CD4-positive, alpha-beta T cell treated with Interleukin-12 subunit alpha and Interleukin-12 subunit beta, for 1 hour (primary cell): ENCODE measurements at places on chromosomes 5 and 9.

DNA sequence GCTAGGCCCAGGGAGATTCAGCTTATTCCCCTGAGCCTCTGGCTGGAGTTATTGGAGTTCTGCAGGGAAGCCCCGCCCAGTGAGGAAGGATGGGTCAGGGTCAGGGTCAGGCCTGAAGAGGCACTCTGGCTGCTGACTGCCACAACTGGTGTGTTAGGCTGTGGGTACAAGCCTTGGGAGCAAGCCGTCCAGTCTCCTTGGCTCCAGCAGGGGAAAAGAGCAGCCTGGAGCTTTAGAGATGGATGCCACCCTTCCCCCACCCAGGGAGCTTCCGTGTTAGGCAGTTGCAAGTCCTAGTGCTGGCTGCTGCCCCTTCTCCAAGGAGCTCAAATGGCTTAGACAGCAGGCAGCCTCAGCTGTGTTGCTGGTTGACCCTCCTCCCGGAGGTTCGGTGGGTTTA lies 34.4 kb upstream of the TAF11L2 start:
- no peak for DNase-seq

GRCh38 chr5:174531782-174532191 lies 192.6 kb upstream of the MSX2 start:
- DNase-seq = no peak

- DNase-seq = no peak
Measured at GRCh38 chr9:18359335-18359734, 114.6 kb upstream of the ADAMTSL1 start.

- DNase-seq = peak; percentile 2
Measured at GRCh38 chr5:160787240-160787639, 64.8 kb downstream of the ATP10B start.

DNA sequence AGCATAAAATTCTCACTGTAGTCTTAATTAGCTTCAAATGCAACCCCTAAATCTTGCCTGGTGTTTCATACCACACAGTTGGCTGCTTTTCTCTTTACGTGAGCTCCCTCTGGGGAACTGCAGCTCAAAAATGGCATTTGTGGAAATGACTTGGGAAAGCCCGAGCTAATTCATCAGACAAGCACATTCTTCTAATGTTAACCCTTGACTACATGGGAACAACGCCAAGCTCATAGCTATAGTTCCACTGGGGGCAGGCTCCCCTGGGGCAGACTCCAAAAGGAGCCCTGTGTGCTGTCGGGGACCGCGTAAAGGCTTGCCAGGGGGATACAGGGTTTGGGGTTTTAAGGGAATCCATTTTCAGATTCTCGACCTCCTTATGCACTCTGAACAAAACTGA lies 301.4 kb upstream of the DAP start:
- no peak for DNase-seq

GRCh38 chr9:125495172-125496119 lies 211.6 kb downstream of the MAPKAP1 start:
- DNase-seq = no peak

DNA sequence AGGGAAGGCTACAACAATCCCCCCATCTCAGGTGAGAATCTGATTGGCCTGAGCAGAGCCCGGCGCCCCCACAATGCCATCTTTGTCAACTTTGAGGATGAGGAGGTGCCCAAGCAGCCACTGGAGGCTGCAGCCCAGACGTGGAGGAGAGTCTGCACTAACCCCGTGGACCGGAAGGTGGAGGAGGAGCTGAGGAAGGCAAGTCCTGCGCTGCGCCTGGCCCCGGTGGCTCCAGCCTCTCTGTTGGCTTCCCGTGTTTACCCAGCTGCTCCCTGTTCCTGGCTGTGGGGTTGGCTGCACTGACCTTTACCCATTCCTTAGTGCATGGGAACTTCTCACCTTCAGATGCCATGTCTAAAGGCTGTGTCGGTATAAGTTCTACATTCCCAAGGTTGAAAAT lies 11.0 kb upstream of the CEL start:
- DNase-seq = no peak

DNA sequence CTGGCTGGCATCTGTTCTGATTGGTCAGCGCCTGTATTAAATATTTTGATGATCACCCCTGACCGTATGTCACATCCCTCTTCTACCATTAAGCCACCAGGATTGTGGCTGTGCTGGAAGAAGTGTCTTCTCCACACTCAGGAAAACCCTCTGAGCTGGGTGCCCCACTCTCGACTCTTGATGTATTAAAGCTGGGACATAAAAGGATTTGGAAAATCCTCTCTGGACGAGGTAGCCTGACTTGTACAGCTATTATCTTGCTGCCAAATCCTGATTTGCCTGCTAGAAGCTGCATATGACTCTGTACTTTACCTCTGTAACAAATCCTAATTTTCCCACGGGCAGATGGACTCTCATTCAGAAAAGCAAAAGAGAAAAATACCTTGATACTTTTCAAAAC lies 161.0 kb downstream of the SLC28A3 start:
- no peak for DNase-seq

DNA sequence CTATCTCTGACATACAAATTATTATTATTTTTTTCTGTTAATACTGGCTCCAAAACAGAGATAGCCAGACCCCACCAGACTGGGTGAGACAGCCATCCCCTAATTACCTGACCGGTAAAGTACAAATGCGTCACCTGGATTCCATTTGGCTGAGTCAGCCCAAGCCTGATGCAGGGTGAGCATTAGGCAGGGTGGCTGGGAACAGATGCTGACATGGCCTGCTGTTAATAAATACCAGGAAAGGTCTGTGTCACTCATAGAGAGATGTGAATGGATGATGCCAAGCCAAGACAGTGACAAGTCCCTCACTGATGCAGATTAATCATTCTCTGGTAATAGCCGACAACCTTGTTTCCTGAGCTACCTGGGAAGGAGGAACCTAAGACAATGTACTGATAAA lies 183.5 kb downstream of the TRIM32 start:
- DNase-seq = no peak

DNA sequence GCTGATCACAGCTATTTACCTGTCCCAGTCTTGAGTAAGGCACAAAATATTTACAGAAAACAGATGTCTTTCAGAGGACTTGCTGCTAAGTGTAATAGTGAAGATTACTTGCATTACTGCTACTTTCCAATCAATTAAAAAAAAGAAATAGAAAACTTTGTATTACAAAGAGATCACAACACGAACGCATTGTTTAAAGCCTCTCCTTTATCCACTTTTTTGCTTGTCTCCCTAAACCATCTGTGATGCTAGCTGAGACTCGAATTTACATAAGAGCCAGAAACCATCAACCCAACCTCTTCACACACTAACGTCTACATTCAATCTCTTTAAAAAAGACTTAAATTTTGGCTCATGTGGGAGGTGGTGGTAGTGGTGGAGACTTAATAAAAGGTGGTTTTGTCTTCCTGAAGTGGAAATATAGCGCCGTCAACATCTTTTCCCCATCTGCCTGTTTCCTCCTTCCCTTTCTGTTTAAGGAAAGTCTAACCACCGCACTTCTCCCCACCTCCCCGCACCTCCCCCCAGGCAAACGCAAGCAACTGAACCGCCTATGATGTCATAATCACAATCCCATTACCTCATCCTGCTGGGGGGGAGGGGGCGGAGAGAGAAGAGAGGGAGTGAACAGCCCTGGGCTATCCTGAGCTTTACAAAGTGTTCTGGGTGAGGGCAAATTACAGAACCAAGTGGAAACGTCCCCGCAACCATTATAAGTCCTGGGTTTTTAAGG lies 948 bp upstream of the FAM53C start:
- peak; percentile 83 for DNase-seq

DNA sequence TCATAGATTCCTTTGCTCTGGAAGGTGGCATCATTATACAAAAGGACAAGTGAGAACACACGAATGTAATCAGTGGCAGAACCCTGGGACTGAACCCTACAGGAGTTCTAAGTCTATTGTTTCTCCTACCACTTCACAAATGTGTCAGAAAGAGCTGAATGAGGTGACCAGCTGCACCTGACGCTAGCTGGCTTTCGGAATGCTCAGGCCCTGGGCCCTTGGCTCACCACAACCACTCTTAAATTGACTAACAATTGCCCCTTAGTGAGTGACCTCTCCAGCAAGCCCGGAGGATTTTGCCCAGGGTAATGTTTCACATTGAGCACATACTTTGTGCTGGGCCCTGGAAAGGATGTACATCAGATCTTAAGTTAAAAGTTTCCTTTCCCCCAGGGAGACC lies 41.2 kb upstream of the ABCA1 start:
- DNase-seq = no peak

DNA sequence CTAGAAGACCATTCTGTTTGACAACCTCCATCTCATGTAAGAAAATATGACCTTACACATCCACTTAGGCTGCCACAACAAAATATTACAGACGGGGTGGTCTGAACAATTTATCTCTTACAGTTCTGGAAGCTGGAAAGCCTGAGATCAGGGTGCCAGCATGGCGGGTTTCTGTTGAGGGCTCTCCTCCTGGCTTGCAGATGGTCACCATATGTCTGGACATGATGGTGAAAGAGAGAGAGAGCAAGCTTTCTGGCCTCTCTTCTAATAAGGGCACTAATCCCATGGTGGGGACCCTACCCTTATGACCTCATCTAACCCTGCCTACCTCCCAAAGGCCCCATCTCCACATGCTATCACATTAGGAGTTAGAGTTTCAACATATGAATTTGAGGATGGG lies 66.0 kb downstream of the AMBP start:
- DNase-seq = no peak

- no peak for DNase-seq
Measured at GRCh38 chr9:811106-811531, 30.4 kb upstream of the DMRT1 start.

- DNase-seq = peak; percentile 13
Measured at GRCh38 chr5:1137567-1138444, 25.9 kb upstream of the SLC12A7 start.

GRCh38 chr5:105689596-105689995 lies 1981.1 kb downstream of the EFNA5 start:
- no peak for DNase-seq

DNA sequence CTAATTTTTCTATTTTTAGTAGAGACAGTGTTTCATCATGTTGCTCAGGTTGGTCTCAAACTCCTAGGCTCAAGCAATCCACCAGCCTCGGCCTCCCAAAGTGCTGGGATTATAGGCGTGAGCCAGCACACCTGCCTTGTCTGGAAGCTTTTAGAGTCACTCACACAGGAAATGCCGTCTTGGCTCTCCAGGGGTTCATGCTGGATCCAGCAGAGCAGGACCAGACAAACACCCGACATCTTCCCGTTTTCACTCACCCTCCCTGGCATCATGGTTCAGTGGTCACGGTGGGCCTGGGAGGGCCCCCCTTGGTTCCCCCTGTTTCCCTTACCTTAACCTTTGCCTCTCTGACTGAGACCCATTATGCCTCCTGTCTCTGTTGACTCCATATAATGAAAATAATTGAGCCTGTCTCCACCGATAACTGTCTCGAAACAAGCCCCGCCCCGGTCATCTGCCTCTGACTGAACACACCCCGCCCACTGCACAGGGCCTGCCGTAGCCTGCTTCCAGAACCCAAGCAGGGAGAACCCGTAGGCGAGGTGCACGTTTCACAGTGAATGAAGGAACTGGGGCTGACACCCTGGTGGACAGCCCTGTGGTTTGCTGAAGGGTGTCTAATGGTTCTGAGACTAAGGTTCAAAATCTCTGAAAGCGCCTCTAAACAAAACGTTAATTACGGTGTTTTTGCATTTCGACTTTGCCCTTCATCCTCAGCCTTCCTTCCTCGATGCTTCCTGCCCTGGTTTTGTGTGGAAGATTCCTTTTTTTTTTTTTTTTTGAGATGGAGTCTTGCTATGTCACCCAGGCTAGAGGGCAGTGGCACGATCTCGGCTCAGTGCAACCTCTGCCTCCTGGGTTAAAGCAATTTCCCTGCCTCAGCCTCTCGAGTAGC lies 39.7 kb upstream of the SPRY4 start:
- DNase-seq = no peak

- DNase-seq = no peak
Measured at GRCh38 chr9:136942112-136942880, 2.2 kb downstream of the FBXW5 start.

DNA sequence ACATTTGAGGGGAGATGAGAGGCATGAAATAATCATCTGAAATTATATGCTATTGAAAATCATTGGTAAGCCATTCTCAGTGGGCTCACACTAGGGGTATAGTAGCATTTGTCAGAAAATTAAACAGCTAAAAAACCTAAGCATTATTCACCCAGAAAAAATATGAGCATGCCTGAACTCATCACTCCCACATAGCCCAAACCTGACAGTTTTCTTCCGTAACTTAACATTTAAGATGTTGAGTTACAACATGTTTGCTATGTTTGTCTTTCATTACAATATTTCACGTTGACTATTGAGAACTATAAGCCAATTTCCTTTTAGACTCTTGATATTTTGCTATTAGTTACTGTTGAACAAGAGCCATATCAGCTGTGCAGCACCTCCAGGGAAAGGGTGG lies 23.5 kb upstream of the GHR start:
- no peak for DNase-seq

- DNase-seq = peak; percentile 28
Measured at GRCh38 chr9:92763721-92764380, 782 bp downstream of the BICD2 start.

- DNase-seq = no peak
Measured at GRCh38 chr5:52799358-52799982, 11.8 kb downstream of the ITGA1 start.

- DNase-seq = no peak
Measured at GRCh38 chr5:97923997-97924396, 741.0 kb upstream of the RIOK2 start.

DNA sequence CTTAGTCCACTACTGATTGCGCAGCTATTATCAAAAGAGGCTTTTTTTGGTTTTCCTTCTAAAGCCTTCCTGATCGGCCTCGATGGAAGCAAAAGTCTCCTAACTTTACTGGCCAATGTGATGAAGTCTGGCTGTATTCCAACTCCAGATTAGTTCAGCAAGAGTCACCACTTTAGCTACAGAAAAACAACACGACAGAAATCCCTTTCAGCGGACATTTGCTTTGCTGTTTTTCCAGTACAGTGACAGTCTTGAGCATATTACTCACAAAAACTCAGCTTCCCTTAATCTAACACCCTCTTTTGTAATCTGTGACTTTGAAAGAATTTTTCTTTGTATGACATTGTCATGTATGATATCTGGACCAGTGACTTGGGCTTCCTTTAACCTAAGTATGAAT lies 95.7 kb downstream of the HOMER1 start:
- no peak for DNase-seq

DNA sequence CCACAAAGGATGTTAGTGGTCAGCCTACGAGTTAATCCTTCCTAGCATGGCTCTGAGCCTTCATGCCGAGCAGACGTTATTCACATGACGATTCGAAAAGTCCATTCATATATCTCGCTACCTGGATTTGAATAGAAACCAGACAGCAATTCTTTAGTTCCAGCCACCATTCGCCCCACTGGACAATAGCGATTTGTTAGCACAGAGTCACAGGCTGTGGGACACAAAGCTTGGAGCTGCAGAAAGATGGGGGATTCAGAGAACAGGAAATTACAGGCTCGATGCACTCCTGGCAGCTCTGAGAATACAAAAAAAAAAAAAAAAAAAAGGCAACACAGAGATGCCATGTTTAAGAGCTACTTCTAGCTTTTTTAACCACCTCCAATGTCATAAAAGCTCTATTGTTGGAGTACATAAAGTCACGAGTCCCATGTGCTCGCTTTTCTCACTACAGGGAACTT lies 110.7 kb downstream of the NR6A1 start:
- no peak for DNase-seq
